CD4-positive, CD25-positive, alpha-beta regulatory T cell (primary cell): ENCODE measurements at places on chromosomes 16 and 17.

DNA sequence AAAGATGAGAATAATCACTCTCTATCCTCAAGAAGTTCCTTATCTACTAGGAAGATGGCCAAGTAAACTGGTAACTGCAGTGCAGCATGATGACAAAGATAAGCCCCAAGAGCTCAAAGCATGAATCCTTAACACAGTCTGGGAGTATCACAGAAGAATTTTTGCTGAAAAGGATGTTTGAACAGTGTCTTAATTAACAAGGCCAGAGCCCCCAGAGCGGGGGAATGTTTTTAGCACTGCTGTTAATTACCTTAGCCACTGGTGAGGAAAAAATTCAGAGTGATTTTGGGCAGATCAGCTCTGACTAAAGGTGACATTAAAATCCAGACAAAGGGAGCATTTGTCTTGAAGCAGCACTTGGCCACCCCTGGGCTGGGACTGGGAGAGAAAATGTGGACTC lies 30.1 kb downstream of the ADAMTS18 start:
- DNase-seq, result no peak

GRCh38 chr17:33200587-33200986 lies 92.5 kb downstream of the ASIC2 start:
- DNase-seq, result no peak

GRCh38 chr16:84928679-84929420 lies 82.5 kb downstream of the ZDHHC7 start:
- no peak for DNase-seq

DNA sequence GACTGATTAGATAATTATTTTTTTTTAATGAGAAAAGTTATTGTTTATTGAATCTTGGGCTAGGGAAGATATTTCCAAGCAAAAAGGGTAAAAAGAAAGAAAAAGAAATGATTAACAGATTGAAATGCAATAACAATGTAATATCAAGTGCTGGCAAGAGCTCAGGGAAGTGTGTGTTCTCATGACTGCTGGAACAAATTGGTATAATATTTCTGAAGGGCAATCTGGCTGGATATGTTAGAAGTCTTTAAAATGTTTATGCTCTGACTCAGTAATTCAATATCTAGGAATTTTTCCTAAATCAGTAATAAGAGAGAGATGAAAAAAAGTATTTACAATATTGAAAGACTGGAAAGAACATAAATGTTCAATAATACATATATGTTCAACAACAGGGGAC lies 7.6 kb upstream of the ZNF624 start:
- no peak for DNase-seq
